ENCODE measurements at places on chromosomes 2 and 18.

DNA sequence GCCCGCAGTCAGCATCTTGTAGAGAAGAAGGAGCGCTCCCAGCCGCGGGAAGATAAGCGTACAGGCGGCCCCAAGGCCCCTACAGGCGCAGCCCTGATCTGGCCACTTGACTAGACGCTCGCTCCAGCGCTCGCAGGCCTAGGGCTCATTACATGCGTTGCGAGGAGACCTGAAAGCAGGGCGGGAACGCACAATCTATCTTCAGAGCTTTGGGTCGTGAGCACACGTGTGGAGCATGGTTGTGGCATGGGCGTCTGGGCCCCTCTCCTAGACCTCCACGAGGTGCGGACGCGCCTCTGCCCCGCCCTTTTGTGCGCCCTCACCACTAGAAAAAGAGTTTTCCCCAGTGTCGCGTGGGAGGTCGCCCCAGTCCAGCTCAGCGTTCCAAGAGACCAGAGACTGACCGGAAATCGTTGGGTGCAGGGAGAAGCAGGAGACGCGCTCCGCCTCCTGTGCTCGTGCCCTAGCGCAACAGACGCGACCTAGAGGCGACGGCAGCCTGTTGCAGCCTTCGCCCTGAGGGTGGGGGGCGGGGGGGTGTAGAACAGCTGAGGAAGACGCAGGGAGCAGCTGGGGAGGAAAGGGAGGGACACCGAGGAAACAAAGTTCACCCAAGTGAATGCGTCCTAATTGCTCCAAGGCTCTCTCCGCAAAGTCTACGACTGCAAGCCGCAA is 12.6 kb downstream of the NR4A2 start:
- no peak for DNase-seq

GRCh38 chr18:41690332-41691127 is 264.5 kb upstream of the PIK3C3 start:
- no peak for DNase-seq

DNA sequence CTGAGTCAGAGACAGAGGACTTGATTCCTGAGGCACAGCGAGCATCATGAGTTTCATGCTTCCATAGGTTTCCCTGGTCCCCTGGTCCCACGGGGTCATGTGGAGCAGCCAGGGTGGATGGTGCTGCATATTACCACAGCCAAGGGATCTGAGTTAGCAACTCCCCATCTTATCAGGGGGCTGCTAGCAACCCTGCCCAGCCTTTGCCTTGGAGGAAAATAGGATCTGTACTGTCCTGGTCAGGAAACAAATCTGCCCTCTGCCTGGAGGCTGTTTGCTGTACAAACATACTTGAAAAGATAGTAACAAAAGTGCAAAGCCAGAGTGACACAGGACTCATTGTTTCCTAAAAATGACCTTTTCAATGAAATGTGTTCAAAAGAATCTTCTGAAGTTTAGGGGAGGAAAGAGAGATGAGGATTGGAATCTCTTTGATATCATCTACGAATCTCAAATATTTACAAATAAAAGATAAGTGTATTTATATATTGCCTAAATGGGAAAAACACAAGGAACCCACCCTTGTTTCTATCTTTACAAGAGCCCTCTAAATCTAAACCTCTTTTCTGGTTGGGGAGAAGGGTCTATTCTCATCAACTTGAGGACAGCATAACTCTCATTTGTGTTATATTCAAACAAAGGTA is 194.8 kb downstream of the CD226 start:
- DNase-seq, result no peak

- no peak for DNase-seq
Observed at GRCh38 chr2:54514822-54515569, 58.9 kb downstream of the SPTBN1 start.

- no peak for DNase-seq
Observed at GRCh38 chr2:205848601-205849000, 166.3 kb downstream of the NRP2 start.

- peak; percentile 39 for DNase-seq
Observed at GRCh38 chr2:173962583-173963110, 2.5 kb downstream of the SP3 start.

GRCh38 chr2:15725101-15725781 is 133.6 kb downstream of the DDX1 start:
- no peak for DNase-seq

GRCh38 chr18:31424383-31424988 is 23.1 kb upstream of the DSG3 start:
- DNase-seq, result peak; percentile 2

DNA sequence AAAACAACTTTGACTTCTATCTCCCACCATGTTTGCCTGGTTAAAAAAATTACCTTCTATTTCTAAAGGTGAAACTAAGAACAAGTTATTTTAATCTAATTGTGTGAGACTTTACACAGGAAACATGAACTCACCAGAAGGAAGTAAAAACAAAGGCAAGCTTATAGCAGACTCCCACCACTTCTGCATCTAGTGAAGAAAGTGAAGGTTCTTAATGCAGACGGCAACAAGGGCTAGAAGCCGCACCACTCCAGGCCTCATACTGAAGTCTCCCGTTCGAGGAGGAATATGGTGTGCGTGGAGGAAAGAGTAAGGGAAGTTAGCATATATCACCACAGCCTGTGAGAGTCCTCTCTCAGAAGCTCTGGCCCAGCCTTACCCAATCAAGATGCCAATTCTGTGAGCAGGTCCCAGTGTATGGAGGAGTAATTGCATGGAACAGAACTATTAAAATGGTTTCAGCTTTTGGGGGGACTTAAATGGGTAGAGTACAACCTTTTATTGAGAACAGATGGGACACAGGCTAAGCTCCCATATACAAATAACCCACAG is 958.7 kb downstream of the BCL11A start:
- DNase-seq, result no peak

All from NCI-H1694 treated with DMSO at 0.1 percent for 48 hours (cell line).